Spleen (tissue), 13 donors: ENCODE measurements at places on chromosomes 3 and 15. TPM values are rescaled to one million over a fixed set of nuclear protein-coding genes. Genes with fewer than 3 reads are reported as not detected.

The FRMD5 gene
- total RNA-seq, result not detected

The SUSD5 gene
- 1.6 TPM for total RNA-seq

DNA sequence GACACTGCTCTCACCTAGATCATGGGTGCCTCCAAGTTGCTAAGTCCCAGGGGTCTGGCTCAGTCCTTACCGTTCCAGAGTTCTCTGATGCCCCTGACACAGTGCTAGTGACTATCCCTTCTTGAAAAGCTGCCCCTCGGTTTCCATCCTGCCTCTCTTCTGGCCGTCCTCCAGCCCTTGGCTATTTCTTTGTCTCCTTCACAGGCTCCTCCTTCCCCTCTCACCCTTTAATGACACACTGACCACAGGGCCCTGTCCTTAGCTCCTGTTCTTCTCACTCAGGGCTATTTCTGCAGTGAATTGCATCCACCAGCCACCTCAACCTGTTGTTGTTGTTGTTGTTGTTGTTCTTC, 31.1 kb downstream of the SLC28A1 start:
- no peaks in the 10 kb centered on the region for H3K27me3 ChIP-seq
- no peak overlapping the region for H3K27ac ChIP-seq
- H3K4me3 ChIP-seq, result no peak overlapping the region
- no peaks in the 10 kb centered on the region for H3K36me3 ChIP-seq
- DNase-seq, result no peak
- peaks cover 8% of the 10 kb centered on the region for H3K4me1 ChIP-seq

The DPH3 gene
- 14.4 TPM for total RNA-seq

GRCh38 chr3:14649466-14649865, 2.1 kb upstream of the CCDC174 start:
- peaks cover 19% of the 10 kb centered on the region for H3K4me1 ChIP-seq
- H3K27me3 ChIP-seq, result no peaks in the 10 kb centered on the region
- H3K36me3 ChIP-seq, result no peaks in the 10 kb centered on the region
- H3K27ac ChIP-seq, result no peak overlapping the region
